Stimulated activated CD8-positive, alpha-beta memory T cell treated with anti-CD3 and anti-CD28 coated beads, Interleukin-7, amount 100 ng/mL, for 1 hour (primary cell): ENCODE measurements at places on chromosomes 7 and 10.

DNA sequence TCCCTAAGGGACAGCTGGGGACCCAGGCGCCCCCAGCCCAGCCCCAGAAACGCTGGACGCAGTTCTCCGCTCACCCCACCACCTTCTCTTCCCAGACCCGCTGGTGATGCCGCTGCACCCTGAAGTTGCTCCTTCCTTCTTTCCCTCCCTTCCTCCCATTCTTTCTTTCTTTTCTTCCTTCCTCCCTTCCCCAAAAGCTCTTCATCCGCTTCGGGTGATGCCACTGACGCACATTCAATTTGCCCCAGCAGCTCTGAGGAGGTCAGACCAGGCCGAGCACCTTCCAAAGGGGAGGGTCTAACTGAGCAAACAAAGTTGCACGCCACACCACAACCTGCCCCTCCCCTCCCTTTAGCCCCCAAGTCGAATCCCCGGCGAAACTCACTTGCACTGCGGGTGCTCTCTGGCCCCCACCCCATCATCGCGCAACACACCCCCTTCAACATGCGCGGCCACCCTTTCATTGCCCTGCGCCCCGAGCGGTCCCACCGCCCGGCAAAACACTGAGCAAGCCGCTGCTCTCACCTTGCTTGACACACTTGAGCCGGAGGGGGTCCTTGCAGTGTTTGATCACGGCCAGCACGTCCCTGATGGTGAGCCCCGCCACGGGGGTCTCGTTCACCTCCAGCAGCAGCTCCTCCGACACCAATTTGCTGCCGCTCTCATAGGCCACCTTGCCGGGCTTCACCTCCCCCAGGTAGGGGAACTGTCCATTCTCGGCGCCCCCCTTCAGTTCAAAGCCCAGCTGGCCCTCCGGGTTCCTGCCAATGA, 787 bp downstream of the MAGI2 start:
- no peak for DNase-seq

- no peak for DNase-seq
Observed at GRCh38 chr10:12934777-12935176, 66.7 kb downstream of the CCDC3 start.

DNA sequence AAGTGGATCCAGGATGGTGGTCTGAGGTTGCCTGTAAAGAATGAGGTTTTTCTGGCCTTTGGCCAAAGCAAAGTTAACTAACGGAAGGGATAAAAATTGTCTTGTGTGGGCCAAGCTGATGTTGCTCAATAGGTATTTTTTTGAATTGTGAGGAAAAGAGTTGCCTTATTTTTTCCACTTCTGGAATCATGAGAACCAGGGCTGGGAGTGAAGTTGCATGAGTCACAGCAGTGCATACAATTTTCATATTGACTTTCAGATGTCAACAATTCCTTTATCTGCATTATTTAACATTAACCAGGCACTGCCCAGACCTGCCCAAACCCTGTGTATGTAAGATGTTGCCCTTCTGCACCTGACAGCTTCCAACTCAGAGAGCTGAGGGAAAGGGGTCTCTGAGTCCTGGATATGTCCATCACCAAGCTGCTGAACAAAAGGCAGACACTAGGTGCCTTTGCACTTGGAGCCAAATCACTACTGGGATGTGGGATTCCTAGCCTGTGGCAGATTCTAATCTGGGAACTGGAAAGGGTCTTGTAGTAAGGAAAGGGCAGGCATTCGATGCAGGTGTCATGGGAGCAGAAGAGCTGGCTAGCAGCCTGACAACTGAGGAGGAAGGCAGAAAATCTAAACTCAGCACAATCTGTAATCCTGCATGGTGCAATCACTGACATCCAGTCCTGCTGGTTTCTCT, 52.3 kb upstream of the SLC35B4 start:
- no peak for DNase-seq

GRCh38 chr10:79005126-79005810, 63.5 kb upstream of the ZMIZ1 start:
- no peak for DNase-seq

DNA sequence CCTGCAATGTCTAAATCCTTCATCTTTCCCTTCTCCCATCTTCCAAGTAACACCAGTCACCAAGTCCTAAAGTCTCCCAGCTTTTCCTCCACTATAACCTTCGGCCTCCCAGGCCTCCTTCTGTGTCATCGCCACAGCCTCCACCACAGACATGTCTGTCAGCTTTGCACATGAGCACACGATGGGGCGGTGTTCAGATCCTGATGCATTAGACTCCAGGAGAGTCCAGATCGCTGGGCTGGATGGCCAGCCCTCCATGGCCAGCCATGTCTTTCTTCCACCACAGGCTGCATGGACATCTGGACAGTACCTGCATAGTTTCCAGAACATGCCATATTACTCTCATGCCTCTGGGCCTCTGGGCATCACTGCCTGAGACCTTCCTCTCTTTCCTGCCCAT, 974.2 kb upstream of the ZNF722 start:
- no peak for DNase-seq

DNA sequence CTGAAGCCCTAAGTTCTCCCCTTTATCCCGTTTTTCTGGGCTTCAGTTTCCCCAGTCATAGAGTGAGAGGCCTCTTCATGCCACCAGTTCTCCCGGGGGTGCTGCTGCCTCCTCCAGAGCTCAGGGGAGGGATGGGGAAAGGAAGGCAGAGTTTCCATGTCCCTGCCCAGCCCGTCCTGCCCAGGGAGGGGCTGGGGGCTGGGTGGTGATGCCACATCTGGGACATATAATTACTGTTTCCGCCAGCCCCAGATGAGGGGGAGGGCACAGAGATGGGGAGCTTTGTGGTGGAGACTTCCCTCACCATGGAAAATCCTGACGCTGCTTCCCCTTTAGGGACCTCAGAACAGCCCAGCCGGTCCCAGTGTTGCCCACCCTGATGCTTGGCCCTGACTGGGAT, 4.1 kb downstream of the AQP1 start:
- no peak for DNase-seq

DNA sequence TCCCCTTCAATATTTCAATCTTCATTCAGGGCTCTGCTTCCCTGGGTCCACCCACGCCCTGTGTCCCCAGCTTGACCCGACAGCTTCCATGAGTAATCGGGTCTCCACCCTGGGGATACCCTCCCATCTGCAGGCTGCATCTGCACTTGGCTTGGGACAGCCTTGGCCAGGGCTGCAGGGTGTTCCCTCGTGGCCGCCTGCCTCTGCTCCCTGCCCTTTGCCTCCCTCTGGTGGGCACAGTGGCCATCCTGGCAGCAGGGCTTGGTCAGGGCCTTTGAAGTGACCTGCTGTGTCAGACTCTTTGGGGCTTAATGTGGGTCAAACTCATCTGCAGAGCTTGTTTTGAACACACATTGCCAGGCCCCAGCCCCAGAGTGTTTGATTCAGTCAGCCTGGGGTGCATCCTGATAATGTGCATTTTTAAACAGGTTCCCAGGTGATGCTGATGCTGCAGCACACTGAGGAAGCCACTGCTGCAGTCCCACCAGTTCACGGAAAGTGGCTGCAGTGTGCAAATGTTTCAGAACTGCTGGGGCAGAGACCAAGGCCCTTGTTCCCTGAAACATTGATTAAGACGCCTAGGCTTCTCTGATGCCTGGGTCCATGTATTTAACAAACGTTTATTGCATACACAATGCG, 80.7 kb upstream of the SEC61G start:
- DNase-seq: no peak

GRCh38 chr7:82036146-82036886, 266.5 kb upstream of the HGF start:
- no peak for DNase-seq

DNA sequence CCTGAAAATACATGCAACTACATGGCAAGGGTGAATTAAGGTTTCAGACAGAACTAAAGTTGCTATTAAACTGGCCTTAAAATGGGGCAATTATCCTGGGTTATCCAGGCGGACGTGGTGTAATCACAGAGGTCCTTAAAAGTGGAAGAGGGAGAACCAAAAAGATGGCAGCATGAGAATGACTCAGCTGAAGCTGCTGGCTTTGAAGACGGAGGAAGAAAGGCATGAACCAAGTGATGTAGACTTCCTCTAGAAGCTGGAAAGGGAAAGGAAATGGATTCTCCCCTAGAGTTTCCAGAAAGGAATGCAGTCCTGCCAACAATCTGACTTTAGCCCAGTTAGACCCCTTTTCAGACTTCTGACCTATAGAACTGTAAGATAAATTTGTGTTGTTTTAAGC, 27.0 kb upstream of the UBN2 start:
- no peak for DNase-seq

- no peak for DNase-seq
Observed at GRCh38 chr7:75738604-75738974, at the start of gene HIP1. HIP1 (minus strand) TSS chr7:75738941; CDS start chr7:75738920, 21 bp downstream.

DNA sequence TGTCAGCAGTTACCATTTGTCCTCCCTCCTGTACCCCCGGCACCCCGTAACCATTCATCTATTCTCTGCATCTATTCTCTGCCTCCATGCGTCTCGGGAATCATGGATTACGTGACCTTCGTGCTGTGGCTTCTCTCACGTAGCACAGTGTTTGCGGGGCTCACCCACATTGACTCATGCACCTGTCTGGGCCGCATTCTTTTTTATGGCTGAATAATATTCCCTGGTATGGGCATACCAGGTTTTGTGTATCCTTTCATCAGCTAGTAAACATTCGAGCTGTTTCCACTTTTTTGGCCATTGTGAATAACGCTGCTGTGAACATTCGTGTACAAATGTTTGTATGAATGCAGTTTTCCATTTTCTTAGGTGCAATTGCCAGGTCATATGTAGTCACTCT, 17.7 kb downstream of the CUX1 start:
- no peak for DNase-seq

GRCh38 chr10:91694170-91694794, 61.4 kb upstream of the PPP1R3C start:
- no peak for DNase-seq

GRCh38 chr7:96169439-96169838, 152.5 kb downstream of the SLC25A13 start:
- DNase-seq: no peak

- DNase-seq: no peak
Observed at GRCh38 chr10:72263613-72264241, 10.0 kb upstream of the DDIT4 start.

DNA sequence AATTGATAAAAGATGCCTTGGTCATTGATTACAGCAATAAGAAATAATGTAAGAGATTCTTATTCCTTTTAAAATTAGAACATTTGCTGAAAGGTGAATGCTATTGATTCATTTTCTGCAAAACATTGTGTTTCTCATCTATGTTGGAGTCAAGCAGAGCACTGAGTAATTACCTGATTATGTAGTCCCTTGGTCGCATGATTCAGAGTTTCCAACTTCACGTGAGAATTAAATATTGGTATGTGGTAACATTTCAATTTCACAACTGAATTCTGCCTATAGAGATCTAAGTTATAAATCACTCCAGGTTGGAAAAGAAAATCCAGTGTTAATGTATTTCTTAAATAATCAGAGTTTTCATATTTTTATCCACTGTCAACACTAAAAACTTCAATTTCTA, 701.4 kb downstream of the PHTF2 start:
- DNase-seq: no peak

DNA sequence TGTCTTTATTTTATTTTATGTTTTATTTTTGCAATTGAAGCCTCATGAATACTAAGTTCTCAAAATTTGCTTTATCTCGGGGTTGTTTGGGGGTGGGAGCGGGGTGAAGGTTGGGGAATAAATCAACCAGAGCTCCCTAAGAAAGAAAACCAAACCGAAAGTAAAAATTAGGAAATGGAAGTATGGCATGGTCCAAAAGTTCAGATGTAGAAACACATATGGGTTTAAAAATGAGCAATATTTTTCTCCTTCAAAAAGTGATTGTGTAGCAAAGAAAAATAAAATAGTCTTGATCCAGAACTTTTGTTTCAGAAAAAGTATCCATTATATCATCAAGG, 177.4 kb upstream of the PLXDC2 start:
- DNase-seq: no peak

- DNase-seq: no peak
Observed at GRCh38 chr10:117948493-117948892, 98.2 kb downstream of the RAB11FIP2 start.

DNA sequence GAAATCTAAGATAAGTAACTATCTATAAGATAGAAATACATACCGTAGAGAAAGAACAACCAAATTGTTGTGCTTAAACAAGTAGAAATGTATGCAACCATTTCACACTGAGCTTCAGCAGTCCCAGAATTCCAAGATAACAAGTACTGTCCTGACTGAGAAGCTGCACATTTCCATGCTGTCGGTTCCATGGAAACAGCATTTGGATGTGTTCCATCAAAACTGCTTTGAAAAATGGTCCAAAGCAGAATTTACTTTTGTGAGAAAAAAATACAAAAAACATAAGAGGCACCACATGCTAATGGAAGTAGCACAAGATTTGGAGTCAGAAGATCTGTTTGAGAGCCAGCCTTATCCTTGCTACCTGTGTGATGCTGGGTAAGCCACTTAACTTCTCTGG, 92.6 kb downstream of the MTERF1 start:
- DNase-seq: no peak

GRCh38 chr10:34778237-34778636, 36.9 kb downstream of the PARD3 start:
- no peak for DNase-seq

- no peak for DNase-seq
Observed at GRCh38 chr10:80701706-80702105, 164.0 kb downstream of the SH2D4B start.

DNA sequence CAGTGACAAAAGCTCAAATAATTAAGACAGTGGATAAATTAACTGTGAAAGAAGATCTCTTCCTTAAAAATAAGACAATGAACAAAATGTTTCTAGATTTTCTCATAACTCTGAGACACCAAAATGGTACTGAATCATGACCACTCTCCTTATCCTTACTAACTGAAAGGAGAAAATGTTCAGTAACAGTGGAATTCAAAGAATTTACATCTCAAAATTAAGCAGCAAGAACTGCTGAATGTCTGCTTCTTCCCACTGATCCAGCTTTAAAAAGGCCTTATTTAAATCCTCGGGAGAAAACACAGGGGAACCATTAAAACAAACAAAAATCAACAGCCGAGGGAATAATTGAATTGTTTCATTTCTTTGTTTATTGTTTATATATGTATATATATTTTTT, 27.3 kb upstream of the PLXDC2 start:
- no peak for DNase-seq

DNA sequence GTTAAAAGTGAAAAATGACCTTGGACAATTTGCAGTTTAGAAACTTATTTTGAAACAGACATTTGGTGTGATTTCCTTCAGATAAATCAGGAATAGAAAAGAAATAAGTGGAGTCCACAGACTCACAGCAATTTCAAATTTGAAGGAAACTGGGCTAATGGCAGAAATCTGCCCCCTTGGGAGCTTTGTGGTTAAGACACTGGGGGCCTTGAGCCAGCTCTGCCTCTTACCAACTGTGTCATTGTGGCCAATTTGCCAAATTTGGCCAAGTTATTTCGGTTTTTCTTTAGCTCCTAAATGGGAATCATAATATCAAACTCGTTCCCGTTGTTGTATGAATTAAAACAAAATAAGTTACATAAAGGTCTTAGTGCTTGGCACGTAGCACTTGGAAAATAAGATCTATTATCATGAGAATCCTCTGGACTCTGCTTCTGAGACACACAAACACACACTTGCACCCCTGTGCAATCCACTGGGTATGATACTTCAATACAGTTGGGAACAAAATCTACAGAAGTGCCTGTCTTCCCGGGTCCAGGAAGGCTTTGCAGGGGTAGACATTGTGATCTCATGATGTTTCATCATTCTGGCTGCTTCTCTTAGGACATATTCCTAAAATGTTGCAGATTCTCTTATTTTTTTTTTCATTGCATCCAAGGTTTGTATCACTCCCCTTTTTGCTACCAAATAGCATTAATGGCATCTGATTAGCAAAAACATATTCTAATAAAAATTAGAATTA, 4.9 kb downstream of the ARMC3 start:
- DNase-seq: no peak
